Hepatocyte (in vitro differentiated cells): ENCODE measurements at places on chromosomes 1 and 21. TPM values are rescaled to one million over a fixed set of nuclear protein-coding genes. Genes with fewer than 3 reads are reported as not detected.

TRNP1 gene
- 67.4 and 92.5 TPM in 2 replicates for total RNA-seq

FAM78B gene
- total RNA-seq = not detected in 2 replicates

RXFP4 gene
- total RNA-seq = 0.83 TPM in 1 of 2 replicates, not detected in the other

S100A6 gene
- 140 and 173 TPM in 2 replicates for total RNA-seq

FLAD1 gene
- 25.6 and 27.7 TPM in 2 replicates for total RNA-seq

APH1A gene
- 145 and 148 TPM in 2 replicates for total RNA-seq

PSEN2 gene
- total RNA-seq = 12.9 and 14.2 TPM in 2 replicates

NAV1 gene
- total RNA-seq = 15.0 and 15.2 TPM in 2 replicates

FTCD gene
- 25.8 and 27.5 TPM in 2 replicates for total RNA-seq

TRABD2B gene
- 0.60 and 1.00 TPM in 2 replicates for total RNA-seq

IL10 gene
- not detected in 2 replicates for total RNA-seq

NUP210L gene
- total RNA-seq = 0.03 and 0.04 TPM in 2 replicates

MATN1 gene
- 0.47 and 2.0 TPM in 2 replicates for total RNA-seq

DCST2 gene
- 0.04 and 1.6 TPM in 2 replicates for total RNA-seq

NFYC gene
- 38.6 and 44.1 TPM in 2 replicates for total RNA-seq

MMEL1 gene
- total RNA-seq = 0.32 and 0.93 TPM in 2 replicates

LTN1 gene
- total RNA-seq = 31.2 and 35.8 TPM in 2 replicates

OR2T2 gene
- not detected in 2 replicates for total RNA-seq

OR2T3 gene
- total RNA-seq = not detected in 2 replicates
